Fibroblast of skin of right biceps (primary cell): ENCODE measurements at places on chromosomes 2 and 18.

- peak; percentile 99 for DNase-seq
These were observed 97.0 kb upstream of the CD226 start for GRCh38 chr18:70044632-70045031.

GRCh38 chr2:217996361-217996760, 6.4 kb downstream of the TNS1 start:
- DNase-seq, result peak; percentile 91

DNA sequence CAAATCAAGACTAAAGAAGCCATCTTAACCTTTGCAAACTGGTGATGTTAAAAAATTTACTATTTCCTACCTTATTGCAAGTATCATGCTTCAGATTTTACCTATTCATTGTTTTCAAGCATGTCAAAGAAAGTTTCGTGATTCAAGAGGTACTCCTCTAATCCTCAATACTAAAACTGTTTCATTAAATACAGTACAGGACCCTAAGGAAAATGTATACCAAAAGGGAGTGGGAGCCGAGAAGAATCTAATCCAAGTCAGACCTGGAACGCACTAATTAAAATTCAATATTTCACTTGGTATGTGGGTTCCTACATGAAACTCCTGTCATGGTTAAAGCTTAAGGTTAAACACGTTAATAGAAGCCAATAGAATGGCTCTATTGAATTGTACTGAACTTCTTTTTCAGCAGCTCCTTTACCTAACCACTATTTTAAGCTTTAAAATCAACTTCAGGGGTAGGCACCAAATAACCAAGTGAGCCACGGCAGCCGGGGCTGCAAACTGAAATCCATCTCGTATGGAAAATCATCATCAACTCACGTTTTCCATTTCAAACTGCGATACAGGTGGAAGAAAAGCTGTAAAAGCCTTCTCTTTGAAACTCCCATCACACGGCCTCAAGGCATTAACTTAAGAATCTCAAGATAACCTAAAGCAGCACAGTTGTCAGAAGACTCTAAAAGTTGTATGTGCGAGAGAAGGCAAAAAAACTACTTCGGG, 188.8 kb downstream of the ZEB2 start:
- peak; percentile 5 for DNase-seq

GRCh38 chr18:56992777-56993176, 154.1 kb upstream of the BOD1L2 start:
- DNase-seq, result peak; percentile 13

DNA sequence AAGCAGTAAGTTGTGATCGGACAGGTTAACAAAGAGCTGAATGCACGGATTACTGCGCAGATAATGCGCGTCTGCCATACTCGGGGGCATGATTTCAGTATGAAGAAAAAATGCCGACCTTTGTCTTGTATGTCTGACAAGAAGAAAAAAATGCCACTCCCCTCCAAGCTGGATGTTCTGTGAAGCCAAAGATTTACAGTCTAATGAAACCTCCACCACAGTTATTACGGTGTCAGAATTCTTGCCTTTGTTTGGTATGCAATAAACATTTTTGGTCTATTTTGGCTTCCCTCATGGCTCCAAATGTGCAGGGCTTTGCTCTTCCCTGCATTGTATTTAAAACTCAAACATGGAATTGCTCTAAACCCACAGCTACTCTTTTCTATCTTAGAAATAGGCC, 72.2 kb upstream of the THUMPD2 start:
- peak; percentile 68 for DNase-seq

- DNase-seq, result peak; percentile 6
These were observed 105.6 kb upstream of the CD302 start for GRCh38 chr2:159903443-159904126.

DNA sequence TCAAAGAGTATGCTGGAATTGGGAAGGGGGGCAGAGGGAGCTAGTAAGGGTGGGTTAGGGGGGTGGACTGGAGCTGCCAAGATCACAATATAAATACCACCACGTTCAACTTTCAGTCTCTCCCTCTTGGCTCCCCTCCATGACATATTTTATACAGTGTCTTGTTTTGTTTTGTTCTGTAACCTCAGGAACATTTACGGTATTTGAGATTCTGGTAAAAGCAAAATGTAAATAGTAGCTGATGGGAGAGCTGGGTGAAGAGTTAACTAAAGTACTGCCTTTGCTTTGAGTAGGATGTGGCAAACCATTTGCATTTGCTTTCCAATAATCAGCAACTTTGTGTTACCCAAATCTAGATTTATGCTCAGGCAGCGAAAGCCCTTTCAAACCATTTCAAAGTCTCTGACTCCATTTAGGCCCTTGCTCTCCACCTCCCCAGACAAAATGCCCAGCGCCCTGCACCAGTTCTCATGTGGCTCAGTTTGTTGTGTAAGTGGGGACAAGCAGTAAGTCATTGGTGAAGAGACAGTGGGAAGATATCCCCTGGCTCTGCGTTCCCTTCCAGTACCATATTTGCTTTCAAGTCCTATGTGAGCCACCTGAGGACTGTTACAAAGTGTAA, 17.4 kb downstream of the IRS1 start:
- peak; percentile 82 for DNase-seq

- DNase-seq, result no peak
These were observed 214.7 kb upstream of the LYPD1 start for GRCh38 chr2:132884705-132885104.

GRCh38 chr18:54220406-54220805, 4.1 kb downstream of the MBD2 start:
- no peak for DNase-seq

GRCh38 chr2:105175231-105175630, 66.3 kb upstream of the GPR45 start:
- no peak for DNase-seq

- no peak for DNase-seq
These were observed 11.1 kb upstream of the FBXO11 start for GRCh38 chr2:47917276-47917961.

GRCh38 chr2:227506456-227506855, 34.5 kb downstream of the AGFG1 start:
- no peak for DNase-seq

DNA sequence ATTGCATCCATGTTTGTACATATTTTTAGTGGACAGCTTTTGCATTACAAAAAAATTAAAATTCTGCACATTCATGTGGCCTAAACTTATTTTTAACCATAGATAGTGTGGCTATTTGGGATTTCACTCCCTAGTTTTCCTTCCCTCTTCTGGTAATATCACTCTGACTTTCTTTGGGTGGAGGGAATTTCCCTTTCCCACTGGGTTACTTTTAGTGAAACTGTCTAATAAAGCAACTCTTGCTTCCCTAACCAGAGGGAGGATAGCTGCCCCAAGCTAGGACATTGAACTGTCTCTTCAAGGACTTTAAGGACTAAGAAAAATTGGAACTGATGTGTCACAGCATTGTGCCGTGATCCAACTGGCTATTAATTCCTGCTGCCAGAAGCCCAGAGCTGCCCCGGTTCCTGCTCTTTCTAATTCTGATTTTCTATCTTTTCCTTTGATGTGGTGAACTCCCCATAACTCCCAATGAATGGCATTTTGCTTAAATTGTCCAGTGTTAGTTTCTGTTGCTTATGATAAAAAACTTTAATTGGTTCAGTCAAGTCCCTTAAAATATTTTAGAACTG, 20.0 kb upstream of the EFR3B start:
- no peak for DNase-seq

- DNase-seq, result no peak
These were observed 165.4 kb upstream of the SLC1A4 start for GRCh38 chr2:64823794-64824193.

GRCh38 chr18:35497027-35497369, 762 bp downstream of the INO80C start:
- peak; percentile 32 for DNase-seq

- DNase-seq, result no peak
These were observed 123.0 kb downstream of the KLHL29 start for GRCh38 chr2:23508066-23508390.

DNA sequence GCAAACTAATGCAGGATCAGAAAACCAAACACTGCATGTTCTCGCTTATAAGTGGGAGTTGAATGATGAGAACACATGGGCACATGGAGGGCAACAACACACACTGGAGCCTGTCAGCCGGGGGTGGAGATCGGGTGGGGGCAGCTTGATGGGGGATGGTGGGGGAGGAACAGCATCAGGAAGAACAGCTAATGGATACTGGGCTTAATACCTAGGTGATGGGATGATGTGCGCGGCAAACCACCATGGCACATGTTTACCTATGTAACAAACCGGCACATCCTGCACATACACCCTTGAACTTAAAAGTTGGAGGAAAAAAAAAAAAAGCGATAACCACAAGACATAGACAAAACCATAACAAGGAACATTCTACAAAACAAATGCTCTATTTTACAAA, 10.4 kb downstream of the CHMP3 start:
- no peak for DNase-seq

DNA sequence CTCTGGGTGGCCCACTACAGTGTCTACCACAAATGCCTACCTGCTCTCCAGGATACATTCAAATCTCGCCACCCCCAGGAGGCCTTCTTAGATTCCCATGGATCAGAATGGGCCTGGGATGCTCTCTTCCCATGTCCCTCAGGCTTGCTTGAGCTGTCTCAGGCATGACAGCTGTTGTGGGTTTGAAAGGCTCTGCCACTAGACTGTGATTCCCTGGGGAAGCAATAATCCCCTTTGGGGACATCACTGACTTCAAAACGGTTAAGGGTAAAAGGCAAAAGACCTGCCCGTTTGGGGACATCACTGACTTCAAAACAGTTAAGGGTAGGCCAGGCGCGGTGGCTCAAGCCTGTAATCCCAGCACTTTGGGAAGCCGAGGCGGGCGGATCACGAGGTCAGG, 35.8 kb upstream of the ZNF516 start:
- DNase-seq, result no peak

DNA sequence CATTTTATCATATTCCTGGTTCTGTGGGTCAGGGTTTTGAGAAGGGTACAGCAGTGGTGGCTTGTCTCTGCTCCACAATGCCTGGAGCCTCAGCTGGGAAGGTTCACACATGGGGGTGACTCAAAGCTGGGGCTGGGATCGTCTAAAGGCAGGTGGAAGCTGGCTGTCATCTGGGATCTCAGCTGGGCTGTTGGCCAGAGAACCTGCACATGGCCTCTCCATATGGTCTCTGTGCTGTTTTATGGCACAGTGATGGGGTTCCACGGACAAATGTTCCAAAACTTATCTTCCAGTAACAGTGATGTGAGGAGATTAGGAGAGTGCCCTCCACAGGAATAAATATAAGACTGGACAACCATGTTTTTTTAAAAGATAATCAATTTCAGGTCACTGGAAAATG, 191.4 kb downstream of the SS18 start:
- no peak for DNase-seq

DNA sequence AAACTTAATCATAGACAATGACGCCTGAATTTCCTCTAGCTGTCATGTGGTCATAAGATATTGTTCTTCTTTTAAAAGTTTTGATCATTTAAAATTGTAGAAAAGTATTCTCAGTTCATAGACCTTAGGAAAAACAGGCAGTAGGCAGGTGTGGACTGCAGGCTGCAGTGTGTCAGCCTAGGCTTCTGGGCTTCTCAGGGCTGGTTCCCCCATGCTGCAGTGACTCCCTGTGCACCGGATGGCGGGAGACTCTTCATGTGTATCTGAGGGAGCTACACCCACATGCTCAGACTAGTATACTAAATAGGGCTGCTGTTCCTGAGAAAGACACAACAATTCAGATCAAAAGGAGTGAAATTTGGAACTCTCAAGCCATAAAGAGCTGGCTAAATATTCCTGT, 72.4 kb downstream of the PXDN start:
- no peak for DNase-seq

GRCh38 chr2:40642237-40642636, 190.3 kb upstream of the SLC8A1 start:
- DNase-seq, result peak; percentile 35
